ENCODE measurements at places on chromosomes 2 and 18.

GRCh38 chr2:96340493-96341414 is 5.2 kb downstream of the NCAPH start:
- H3K27me3 ChIP-seq: no peaks in the 10 kb centered on the region
- no peak overlapping the region for H3K27ac ChIP-seq
- no peak for DNase-seq
- H3K4me1 ChIP-seq: peaks cover 3% of the 10 kb centered on the region
- H3K36me3 ChIP-seq: peaks cover 22% of the 10 kb centered on the region

GRCh38 chr2:66515743-66516142 is 80.8 kb downstream of the MEIS1 start:
- H3K36me3 ChIP-seq: no peaks in the 10 kb centered on the region
- no peaks in the 10 kb centered on the region for H3K27me3 ChIP-seq
- H3K4me1 ChIP-seq: no peaks in the 10 kb centered on the region
- DNase-seq: no peak

- no peak overlapping the region for H3K27ac ChIP-seq
- no peaks in the 10 kb centered on the region for H3K36me3 ChIP-seq
- no peaks in the 10 kb centered on the region for H3K27me3 ChIP-seq
- no peak overlapping the region for H3K4me3 ChIP-seq
- H3K4me1 ChIP-seq: no peaks in the 10 kb centered on the region
Measured at GRCh38 chr2:202934456-202934855, 22.4 kb downstream of the CARF start.

- no peaks in the 10 kb centered on the region for H3K36me3 ChIP-seq
- H3K27me3 ChIP-seq: no peaks in the 10 kb centered on the region
- no peak overlapping the region for H3K27ac ChIP-seq
- H3K4me3 ChIP-seq: no peak overlapping the region
- H3K4me1 ChIP-seq: no peaks in the 10 kb centered on the region
- no peak for DNase-seq
Measured at GRCh38 chr2:6955511-6956136, 38.4 kb downstream of the RNF144A start.

DNA sequence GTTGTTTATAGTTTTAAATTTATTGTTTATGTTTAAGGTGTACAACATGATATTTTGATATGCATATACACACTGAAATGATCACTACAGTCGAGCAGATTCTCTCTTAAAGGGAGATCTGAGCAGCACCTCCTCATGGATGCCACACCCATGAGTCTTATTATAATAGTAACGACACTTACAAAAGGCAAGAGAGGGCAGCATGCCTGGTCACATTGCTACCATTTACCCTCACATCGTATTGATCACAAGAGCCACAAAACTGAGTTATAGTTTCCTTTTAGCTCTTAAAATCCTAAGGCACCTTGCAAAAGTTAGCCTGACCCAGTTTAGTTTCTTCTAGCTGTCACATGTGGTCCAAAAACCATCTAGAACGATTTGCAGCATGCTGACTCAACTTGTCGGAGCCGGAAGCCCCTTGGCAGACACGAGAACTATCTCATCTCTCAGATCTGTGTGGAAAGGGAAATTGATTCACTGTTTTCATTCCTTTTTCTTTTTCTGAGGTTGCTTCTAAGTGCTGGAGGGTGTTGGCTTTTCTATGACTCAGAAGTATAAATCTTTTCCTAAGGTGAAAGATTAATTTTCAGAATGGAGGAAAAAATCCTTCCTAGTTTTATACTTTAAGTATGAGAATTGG is 85.3 kb downstream of the CDC42EP3 start:
- H3K36me3 ChIP-seq: no peaks in the 10 kb centered on the region
- peaks cover 8% of the 10 kb centered on the region for H3K4me1 ChIP-seq
- H3K27me3 ChIP-seq: no peaks in the 10 kb centered on the region
- DNase-seq: no peak
- no peak overlapping the region for H3K4me3 ChIP-seq

GRCh38 chr2:18597618-18598017 is 8.2 kb upstream of the NT5C1B start:
- DNase-seq: no peak
- H3K4me1 ChIP-seq: no peaks in the 10 kb centered on the region
- H3K36me3 ChIP-seq: no peaks in the 10 kb centered on the region
- H3K4me3 ChIP-seq: no peak overlapping the region
- H3K27ac ChIP-seq: no peak overlapping the region

GRCh38 chr2:128145651-128146050 is 54.7 kb downstream of the UGGT1 start:
- H3K27ac ChIP-seq: no peak overlapping the region
- no peak for DNase-seq
- H3K4me1 ChIP-seq: no peaks in the 10 kb centered on the region
- no peaks in the 10 kb centered on the region for H3K27me3 ChIP-seq

- no peak overlapping the region for H3K4me3 ChIP-seq
- no peaks in the 10 kb centered on the region for H3K4me1 ChIP-seq
- no peaks in the 10 kb centered on the region for H3K36me3 ChIP-seq
- no peak for DNase-seq
- H3K27ac ChIP-seq: no peak overlapping the region
- no peaks in the 10 kb centered on the region for H3K27me3 ChIP-seq
Measured at GRCh38 chr18:32335228-32335627, 135.5 kb downstream of the GAREM1 start.

DNA sequence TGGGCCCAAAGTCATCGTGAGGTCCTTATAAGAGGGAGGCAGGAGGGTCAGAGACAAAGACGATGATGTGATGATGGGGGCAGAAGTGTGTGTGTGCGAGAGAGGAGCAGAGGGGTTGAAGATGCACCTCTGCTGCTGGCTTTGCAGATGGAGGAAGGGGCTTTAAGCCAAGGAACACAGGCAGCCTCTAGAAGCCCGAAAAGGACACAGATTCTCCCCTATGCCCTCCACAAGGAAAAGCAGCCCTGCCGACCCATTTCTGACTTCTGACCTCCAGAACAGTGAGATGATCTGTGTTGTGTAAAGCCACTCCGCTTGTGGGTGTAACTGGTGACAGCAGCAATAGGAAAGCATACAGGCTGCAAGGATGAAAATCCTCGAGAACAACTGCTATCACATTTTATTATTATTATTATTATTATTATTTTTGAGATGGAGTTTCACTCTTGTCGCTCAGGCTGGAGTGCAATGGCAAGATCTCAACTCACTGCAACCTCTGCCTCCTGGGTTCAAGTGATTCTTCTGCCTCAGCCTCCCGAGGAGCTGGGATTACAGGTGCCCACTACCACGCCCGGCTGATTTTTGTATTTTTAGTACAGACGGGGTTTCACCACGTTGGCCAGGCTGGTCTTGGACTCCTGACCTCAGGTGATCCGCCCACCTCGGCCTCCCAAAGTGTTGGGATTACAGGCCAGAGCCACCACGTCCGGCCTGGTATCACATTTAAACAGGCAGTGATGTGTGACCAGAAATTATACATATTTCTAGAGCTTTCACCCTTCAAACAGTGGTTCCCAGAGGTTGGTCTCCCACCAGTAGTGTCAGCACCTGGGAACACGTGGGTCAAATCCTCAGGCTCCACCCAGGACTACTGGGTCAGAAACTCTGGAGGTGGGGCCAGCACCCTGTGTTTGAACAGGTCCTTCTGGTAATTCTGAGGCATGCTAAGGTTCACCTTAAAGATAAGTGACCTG is 170.5 kb downstream of the TGIF1 start:
- DNase-seq: no peak
- no peaks in the 10 kb centered on the region for H3K36me3 ChIP-seq
- H3K27me3 ChIP-seq: no peaks in the 10 kb centered on the region
- no peak overlapping the region for H3K4me3 ChIP-seq

DNA sequence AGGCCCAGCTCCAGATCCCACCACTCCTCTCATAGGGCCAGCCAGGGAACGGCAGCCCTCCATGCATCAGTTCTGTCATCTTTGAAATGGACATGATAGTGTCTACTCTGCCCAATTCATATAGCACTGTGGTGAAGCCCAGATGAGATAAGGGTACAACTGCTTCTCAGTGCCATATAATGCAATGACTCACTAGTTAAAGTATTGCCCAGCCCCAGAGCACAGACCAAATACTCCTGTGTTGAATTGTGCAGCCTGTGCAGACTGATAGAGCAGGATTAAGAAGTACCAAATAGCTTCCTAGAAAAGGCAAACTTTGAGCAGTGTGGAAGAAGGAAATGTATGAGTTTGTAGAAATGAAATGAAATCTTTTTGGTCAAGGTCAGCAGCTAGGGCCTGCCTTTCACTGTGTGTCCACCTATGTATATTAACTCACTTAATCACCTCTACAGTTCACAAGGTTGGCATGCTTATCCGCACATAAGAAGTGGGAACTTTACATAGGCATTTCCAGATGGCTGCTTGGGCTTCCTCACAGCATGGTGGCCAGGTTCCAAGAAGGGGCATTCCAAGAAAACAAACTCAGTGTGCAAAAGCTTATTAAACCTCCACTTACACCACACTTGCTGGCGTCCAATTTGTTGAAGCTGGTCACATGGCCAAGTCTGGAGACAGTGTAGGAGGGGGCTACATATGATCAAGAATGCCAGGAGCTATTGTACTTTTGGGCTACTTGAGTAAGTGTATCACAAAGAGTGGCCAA is 102.8 kb upstream of the COPS8 start:
- no peak for DNase-seq
- H3K4me1 ChIP-seq: no peaks in the 10 kb centered on the region
- H3K4me3 ChIP-seq: no peak overlapping the region

GRCh38 chr2:55809875-55810621 is 113.5 kb downstream of the EFEMP1 start:
- H3K27me3 ChIP-seq: no peaks in the 10 kb centered on the region
- no peaks in the 10 kb centered on the region for H3K4me1 ChIP-seq
- H3K36me3 ChIP-seq: no peaks in the 10 kb centered on the region
- no peak overlapping the region for H3K27ac ChIP-seq

DNA sequence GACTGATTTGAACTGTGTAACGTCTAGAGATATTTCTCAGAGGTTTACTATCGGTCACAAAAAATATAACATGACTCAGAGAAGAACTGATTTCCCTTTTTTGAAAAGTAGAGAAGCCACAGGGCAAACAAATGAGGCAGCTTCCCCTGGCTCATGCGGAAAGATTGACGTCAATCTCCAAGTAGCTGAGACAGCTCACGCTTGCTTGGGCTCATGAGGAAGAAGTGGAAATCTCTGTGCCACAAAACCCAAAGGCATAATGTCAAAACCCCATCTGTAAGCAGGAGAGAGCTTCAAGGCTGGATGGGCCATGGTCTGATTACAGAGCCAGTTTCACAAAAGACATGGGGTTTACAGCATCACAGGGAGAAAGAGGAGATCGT is 188.1 kb downstream of the ARL4C start:
- H3K4me1 ChIP-seq: no peaks in the 10 kb centered on the region
- H3K4me3 ChIP-seq: no peak overlapping the region
- H3K27ac ChIP-seq: no peak overlapping the region
- DNase-seq: no peak
- no peaks in the 10 kb centered on the region for H3K27me3 ChIP-seq
- H3K36me3 ChIP-seq: no peaks in the 10 kb centered on the region

- no peaks in the 10 kb centered on the region for H3K27me3 ChIP-seq
Measured at GRCh38 chr2:130316596-130316995, 26.1 kb upstream of the IMP4 start.

GRCh38 chr2:135742325-135742757 is 686 bp downstream of the UBXN4 start:
- peak overlapping the region; percentile 86 for H3K27ac ChIP-seq
- DNase-seq: no peak
- H3K36me3 ChIP-seq: no peaks in the 10 kb centered on the region
- no peaks in the 10 kb centered on the region for H3K27me3 ChIP-seq
- H3K4me1 ChIP-seq: peaks cover 6% of the 10 kb centered on the region

GRCh38 chr2:42309366-42309765 is 51.7 kb downstream of the COX7A2L start:
- peaks cover 7% of the 10 kb centered on the region for H3K36me3 ChIP-seq
- no peak overlapping the region for H3K4me3 ChIP-seq
- no peaks in the 10 kb centered on the region for H3K27me3 ChIP-seq
- H3K27ac ChIP-seq: no peak overlapping the region

DNA sequence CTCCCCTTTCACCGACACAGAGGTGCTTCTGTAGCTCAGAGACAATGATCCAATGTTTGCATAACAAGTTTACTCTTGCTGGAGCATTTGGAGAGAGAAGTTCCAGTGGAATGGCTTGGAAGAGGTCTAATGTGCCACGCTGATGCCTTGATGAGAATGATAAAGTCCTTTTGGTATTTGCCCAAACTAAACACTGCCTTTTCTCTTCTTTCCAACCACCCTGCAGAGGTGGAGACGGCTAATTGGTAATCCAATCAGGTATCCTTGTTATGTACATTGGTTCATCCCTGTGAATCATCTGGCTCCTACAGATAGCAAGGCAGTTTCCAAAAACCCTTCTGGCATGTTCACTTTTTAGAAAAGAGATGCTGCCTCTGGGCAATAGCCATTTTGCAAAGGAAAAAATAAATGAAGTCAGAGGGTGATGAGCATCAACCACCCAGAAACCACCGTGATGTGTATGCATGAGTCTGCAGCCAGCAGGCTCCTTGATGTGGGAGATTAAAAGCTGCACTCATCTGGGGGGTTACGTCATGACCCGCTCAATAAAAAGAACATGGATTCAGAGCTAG is 40.6 kb downstream of the KIAA2012 start:
- H3K27ac ChIP-seq: no peak overlapping the region
- no peaks in the 10 kb centered on the region for H3K36me3 ChIP-seq
- H3K4me3 ChIP-seq: no peak overlapping the region
- no peaks in the 10 kb centered on the region for H3K27me3 ChIP-seq
- no peak for DNase-seq
- no peaks in the 10 kb centered on the region for H3K4me1 ChIP-seq

DNA sequence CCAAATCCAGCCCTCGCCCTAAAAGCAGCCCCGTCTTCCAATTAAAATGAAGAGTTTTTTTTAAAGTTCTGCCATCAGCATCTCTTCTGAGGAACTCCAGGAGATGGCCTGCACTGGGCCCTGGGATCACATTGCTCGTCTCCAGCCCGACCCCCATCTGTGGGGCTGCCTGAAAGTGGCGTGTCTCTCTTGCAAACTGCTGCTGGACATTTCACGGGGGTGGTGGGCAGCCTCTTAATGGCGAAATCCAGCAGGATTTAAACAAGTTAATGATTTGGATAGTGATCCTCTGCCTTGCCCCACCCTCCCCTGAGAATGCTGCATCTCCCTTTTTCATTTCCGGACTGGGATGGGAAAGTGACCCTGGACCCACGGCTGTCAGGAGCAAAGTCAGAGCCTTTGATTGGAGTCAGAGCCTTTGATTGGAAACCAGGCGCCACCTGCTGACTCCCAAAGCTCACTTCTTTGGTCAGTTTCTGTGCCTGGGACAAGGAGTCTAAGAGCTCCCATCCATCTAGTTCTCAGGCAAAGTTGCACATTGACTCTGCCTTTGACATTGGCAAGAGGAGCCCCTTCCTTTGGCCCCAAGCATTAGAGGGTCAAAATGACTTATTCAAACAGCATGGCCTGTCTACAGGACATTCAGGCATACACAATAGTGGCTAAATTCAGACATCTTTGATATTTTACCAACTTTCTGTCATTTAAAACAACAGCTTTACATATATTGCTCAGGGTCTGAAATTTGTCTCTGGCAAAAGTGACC is 155.2 kb downstream of the SH3BP4 start:
- no peak overlapping the region for H3K4me3 ChIP-seq
- H3K27me3 ChIP-seq: no peaks in the 10 kb centered on the region
- peak; percentile 69 for DNase-seq
- H3K36me3 ChIP-seq: no peaks in the 10 kb centered on the region
- peaks cover 3% of the 10 kb centered on the region for H3K4me1 ChIP-seq
- no peak overlapping the region for H3K27ac ChIP-seq

- no peaks in the 10 kb centered on the region for H3K36me3 ChIP-seq
- no peak for DNase-seq
- H3K4me1 ChIP-seq: no peaks in the 10 kb centered on the region
- H3K27me3 ChIP-seq: no peaks in the 10 kb centered on the region
Measured at GRCh38 chr2:162430323-162430722, 86.4 kb downstream of the GCA start.

Data from H1 (cell line).